Activated CD4-positive, alpha-beta T cell treated with anti-CD3 and anti-CD28 coated beads, Interleukin-2, amount 10 ng/mL, durations not matched to agents 7 days and 5 days (primary cell): ENCODE measurements at places on chromosomes 7 and 10. TPM values are rescaled to one million over a fixed set of nuclear protein-coding genes. Genes with fewer than 3 reads are reported as not detected.

CDNF gene
- total RNA-seq, result 0.85 TPM

NACAD gene
- not detected for total RNA-seq

C10orf105 gene
- 0.52 TPM for total RNA-seq

IFIT1B gene
- not detected for total RNA-seq

ZNF680 gene
- 10.2 TPM for total RNA-seq
